Activated naive CD8-positive, alpha-beta T cell treated with anti-CD3 and anti-CD28 coated beads, Interleukin-2, amount 50 U/mL, for 16 hours (primary cell): ENCODE measurements at places on chromosomes 16 and 17.
A peak's percentile ranks its signal among the peaks of the same experiment; 100 is the strongest.

DNA sequence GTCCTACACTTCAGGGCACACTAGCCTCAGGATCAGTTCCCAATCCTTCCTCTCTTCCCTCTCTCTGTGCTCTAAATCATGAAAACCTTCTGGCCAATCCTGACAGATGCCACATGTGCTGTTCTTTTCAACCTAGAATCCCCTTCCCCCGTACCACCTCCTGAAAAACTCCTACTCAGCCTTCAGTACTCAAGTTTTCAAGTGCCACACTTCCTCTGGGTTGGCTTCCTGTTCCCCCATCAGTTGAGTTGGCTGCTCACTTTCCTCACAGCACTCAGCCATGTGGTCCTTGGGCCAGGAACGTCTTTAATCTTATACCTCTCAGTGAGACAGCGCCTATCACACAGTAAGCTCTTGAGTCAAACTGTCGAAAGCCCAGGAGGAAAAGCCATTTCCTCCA is 3.3 kb downstream of the ASPHD1 start:
- no peak for DNase-seq

DNA sequence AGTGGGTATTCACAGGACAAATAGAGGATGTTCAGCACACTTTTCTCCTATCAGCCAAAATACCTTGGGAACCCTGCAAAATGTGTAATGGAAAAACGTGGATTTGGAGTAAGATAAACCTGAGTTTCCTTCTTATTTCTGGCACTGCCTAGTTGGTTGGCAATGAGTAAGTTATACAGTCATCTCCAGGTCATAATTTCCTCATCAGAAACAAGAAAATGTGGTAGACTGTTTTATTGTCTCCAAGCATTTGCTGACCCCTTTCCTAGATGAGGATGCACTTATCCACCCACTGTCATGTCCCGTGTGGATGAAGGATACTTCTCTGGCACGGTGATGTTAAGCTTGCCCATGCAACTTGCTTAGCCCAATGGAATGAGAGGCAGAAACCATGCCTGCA is 458.0 kb downstream of the KIF2B start:
- DNase-seq: no peak

- no peak for DNase-seq
Measured at GRCh38 chr17:43983515-43984411, 20.7 kb upstream of the NAGS start.

DNA sequence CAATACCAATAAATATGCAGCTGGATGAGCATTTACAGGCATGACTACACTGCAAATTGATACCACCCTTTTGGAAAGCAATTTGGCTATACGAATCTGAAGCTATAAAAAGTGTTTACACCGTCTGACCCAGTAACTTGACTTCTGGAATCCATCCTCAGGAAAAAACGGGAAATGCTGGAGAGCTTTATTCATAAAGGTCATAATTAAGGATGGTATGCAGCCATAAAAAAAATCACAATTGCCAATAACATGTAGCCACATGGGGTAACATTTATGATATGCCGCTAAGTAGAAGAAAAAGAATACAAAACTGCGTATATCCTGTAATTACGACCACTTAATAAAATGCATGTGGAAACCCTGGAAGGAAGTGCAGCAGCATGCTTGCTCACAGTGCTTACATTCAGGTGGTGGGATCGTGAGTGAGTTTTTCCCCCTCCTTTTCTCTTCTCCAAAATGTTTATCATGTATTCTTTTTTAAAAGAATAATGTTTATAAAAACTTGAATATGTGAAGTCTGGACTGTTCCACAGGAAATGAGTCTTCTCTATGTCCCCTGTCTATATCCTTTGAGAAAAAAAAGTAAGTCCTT is 34.2 kb downstream of the COPRS start:
- DNase-seq: no peak

DNA sequence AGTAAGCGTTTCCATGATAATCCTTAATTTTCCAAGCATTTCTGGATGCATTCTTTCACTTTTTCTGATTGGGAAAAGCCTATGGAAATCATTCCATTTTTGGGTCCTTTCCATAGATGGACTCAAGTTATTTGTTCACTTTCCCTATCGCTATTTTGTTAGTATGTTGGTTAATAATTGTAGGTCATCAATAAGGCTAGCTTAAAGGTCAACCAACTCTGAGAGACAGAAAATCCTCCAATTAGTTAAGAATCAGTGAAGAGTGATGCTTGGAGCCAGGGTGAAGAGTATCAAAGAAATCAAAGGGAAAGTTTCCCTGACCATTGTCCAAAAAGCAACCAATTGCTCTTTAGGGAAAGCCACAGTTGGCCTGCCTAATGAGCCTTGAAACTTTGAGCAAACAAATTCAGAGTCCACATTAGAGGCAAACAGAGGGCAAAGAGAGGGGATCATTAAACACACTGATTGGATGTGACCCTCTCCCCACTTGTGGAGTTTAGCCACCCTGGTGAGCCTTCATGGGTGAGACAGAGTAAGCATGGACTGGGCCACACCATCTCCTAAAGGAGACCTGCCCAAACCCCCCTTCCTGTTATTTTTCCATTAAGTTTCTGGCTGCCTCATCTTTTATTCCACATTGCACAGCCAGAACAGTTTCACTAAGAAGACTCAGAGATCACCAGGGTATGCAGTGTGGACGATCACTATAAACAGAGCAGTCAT is 133.4 kb upstream of the DYNLRB2 start:
- no peak for DNase-seq

DNA sequence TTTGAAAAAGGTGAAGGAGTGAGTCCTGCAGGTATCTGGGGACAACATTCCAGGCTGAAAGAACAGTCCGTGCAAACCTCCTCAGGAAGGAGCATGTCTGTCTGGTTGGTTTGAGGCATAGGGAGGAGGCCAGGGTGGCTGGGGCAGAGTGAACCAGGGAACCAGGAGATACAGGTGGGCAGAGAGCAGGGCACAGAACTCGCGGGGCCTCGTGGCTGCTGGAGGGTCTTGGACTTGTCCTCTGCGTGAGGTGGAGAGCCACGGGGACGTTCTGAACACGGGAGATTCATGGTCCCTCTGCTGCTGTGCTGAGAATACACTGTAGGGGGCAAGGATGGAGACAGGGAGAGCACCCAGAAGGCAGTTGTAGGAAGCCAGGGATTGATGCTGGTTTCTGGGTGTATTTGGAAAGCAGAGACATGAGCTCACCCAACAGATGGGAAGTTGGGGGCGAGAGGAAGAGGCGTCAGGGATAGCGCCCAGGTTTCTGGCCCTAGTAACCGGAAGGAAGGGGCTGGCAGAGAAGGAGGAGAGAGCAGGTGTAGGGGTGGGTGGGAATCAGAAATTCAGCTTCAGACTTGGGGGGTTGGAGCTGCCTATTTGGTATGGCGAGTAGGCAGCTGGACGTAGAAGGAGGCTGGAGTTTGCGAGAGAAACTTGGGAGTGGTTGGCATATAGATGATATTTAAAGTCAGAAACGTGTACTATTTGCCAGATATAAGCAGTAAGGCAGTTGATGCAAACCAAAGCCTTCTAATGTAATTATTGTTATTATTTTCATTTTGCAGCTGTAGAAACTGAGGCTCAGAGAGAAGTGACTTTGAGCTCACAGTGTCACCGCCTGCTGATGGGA is at the start of gene CCL17:
Gene CCL17 (plus strand): TSS at position 803 of the 853 bp plus-strand sequence. CDS start 9,166 bp downstream, outside the sequence.
- DNase-seq: no peak

GRCh38 chr17:65055708-65056638 is 567 bp downstream of the GNA13 start:
- no peak for DNase-seq

DNA sequence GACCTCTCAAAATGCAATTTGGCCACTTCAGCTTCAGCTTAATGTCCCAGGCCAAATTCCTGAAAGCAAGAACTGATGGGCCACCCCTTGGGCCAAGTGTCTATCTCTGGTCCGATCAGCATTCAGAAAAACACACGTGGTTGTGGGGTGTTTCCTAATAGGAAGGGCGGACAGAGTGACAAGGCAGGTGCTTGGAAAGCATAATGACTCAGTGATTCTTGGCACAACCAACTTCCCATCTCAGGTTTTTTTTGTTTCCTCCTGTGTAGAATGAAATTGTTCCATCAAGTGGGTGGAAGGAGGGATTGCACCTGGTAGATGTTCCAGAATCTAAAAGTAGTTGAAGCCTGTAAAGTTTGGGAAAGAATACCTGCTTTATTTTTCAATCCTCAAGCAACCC is 155.6 kb downstream of the HS3ST2 start:
- no peak for DNase-seq

DNA sequence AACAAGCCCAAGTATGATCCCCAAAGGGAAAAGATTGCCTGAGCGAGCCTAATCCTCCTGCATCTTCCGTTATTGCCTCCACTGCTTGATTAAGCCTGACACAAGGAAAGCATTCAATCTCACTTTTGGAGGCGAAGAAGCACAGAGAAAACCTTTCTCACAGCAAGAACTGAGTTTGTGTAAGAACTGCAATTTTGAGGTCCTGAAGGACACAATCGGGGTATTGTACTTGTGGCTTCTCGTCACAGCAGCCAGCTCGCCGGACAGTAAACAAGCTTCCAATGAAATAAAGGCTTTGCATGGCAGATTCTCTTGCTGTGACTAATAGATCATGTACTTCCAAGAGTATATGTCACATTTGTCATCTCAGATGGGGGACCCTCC is 18.7 kb upstream of the FOXF1 start:
- no peak for DNase-seq

GRCh38 chr16:31149332-31149731 is 534 bp downstream of the PRSS36 start:
- no peak for DNase-seq

DNA sequence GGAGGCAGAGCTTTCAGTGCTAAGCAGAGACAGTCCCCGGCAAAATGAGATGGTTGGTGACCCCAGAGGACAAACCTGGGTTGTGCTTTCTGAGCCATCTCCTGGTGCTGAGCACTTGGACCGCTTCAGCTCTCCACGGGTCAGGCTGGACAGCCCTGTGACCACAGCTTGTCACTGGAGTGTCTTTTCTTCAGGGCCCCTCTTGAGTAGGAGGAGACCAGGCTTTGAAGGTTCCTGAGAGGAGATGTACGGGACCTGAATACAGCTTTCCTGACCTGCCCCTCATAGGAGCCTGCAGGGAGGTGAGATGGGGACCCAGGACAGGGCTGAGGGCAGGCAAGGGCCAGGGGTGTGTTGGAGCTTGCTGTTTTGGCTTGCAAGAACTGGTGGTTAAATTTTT is 17.8 kb upstream of the ADGRG1 start:
- DNase-seq: no peak

DNA sequence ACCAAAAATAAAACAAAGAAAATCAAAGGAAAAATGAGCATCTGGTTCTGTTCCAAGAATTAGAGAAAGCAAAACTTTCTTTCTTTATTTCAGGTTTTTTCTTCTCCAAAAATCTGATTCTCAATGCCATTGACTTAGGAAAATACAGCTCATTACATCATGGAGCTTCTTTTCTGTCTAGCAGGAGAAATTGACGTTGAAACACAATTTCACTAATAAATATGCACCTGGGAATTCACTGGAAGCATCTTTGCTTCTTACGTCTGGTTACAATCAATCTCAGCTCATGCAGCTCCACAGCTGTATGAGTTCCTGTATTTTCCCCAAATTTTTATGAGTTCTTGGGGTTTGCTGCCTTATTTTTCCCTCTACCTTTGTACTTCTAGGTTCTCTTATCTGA is 1568.6 kb upstream of the GOT2 start:
- DNase-seq: no peak

- DNase-seq: no peak
Measured at GRCh38 chr16:54856871-54857270, 73.8 kb upstream of the IRX5 start.

- DNase-seq: peak; percentile 6
Measured at GRCh38 chr16:69150146-69150865, 17.9 kb downstream of the UTP4 start.

GRCh38 chr16:79272141-79272577 is 328.4 kb downstream of the MAF start:
- peak; percentile 5 for DNase-seq

- DNase-seq: no peak
Measured at GRCh38 chr17:50420419-50421112, 5.5 kb upstream of the ACSF2 start.

DNA sequence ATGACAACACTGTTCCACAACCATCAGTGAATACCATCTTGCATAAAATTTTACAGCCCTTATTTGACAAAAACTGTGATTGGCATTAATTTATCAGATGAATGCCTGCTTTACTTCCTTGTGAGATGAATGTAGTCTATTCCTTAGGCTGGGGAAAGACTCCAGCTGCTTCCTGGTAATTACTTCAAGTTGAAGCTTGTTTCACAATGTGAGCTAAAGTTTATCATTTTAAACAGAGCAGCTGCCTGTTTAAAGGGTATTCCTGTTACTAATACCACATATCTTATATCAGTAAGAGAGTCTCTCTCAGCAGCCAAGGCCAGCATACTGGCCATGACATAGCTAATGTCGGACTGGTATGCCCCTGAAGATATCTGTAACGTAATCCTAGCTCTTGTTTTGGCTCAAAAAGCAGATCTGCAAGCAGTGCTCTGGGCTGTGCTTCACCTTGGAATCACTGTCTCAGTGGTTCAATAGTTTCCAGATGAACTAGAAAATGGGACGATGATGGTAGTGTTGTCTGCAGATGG is 13.2 kb upstream of the ARL2BP start:
- no peak for DNase-seq

DNA sequence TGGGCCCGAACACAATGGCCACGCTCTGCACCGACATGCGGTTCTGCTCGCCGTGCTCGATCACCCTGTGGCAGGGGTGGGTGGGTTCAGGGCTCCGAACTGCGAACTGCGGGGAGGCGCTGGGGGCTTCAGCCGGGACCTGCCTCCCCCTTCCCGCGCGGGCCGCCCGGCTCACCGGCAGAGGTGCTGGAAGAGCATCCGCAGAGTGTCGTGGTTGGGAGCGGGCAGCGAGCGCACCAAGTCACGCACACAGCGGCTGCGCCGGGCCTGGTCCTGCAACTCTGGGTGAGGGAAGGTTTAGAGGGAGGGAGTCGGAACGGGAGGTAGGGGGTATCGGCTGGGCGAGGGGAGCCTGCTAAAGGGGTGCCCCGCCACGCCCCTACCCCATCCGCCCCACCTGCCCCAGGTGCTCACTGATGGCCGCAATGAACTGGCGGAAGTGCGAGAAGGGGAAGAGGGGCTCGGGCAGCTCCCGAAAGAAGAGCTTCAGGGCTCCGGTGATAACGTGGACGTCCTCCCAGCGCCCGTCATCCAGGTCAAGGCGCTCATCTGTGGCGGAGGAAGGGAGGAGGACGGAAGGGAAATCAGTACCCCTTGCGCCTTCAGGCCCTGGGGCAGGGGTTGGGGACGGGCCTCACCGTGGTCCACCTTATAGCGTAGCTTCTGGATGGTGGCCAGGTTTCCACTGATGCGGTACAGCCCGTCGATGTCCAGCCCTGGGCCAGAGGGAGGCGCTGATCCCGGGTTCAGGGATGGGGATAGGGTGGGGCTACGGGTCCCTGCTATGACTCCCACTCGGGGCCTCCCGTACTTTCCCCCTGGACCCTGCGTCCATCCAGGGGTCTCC is 36.9 kb downstream of the ARHGAP27 start:
- no peak for DNase-seq

- DNase-seq: no peak
Measured at GRCh38 chr17:37527249-37527851, 37.7 kb downstream of the DUSP14 start.

DNA sequence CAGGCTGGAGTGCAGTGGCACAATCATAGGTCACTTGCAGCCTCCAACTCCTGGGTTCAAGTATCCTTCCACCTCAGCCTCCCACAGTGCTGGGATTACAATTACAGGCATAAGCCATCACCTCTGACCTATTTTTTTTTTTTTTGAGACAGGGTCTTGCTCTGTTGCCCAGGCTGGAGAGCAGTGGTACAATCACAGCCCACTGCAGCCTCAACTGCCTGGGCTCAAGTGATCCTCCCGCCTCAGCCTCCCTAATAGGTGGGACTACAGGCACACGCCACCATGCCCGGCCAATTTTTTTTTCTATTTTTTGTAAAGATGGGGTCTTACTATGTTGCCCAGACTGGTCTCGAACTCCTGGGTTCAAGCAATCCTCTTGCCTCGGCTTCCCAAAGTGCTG is 5.6 kb upstream of the GGA2 start:
- DNase-seq: no peak
